ENCODE measurements at places on chromosomes 6 and 20.

DNA sequence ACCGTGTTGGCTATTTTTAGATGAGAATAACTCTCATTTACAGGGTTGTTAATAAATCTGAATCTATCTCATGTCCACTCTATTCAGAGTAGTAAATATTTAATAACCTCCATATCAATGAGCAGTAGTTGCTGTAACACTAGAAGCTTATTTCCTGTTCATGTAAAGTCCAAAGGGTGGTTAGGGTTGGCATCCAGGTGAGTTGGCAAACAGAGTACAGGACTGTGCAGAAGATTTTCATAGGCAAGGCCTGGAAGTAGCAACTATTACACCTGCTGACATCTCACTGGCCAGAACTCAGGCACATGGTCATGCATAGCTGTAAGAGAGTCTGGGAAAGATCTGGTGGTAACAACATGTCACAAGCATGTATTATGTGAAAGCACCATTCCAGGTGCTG, 147.5 kb downstream of the PHF3 start:
- no peak for DNase-seq

DNA sequence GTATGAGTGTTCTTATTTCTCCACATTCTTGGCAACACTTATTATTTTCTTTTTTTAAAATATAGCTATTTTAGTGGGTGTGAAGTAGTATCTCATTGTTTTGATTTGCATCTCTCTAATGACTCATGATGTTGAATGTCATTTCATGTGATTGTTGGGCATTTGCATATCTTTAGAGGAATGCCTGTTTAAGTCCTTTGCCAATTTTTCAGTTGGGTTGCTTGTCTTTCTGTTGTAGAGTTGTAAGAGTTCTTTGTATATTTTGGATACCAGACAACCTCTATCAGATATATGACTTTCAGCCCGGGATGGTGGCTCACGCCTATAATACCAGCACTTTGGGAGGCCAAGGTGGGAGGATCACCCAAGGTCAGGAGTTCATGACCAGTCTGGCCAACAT, 5.1 kb upstream of the POPDC3 start:
- no peak for DNase-seq

- no peak for DNase-seq
Observed at GRCh38 chr6:152356662-152357061, 280.5 kb downstream of the SYNE1 start.

- DNase-seq = no peak
Observed at GRCh38 chr6:1884313-1884712, 274.6 kb downstream of the FOXC1 start.

- no peak for DNase-seq
Observed at GRCh38 chr6:43778131-43778855, 8.3 kb downstream of the VEGFA start.

GRCh38 chr6:132587424-132587823, 2.1 kb downstream of the TAAR5 start:
- DNase-seq = no peak

DNA sequence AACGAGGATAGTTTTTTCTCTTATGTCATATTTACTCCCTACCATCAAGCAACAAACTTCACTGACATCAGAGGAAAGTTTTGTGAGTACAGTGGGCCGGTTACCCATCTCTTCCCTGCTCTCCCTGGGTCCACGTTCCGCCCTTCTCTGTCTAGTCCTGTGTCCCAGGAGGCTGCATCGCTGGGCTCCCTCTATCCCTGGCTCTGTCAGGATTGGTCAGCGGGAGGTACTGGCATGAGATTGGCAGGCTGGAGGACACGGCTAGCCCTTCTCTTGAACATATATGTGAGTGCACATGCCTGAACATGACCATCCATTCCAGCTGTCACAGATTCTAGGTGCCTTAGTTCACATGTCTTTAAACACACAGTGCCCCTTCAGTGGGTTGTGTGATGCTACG, 30.3 kb upstream of the TMEM181 start:
- no peak for DNase-seq

- DNase-seq = no peak
Observed at GRCh38 chr6:45658400-45658799, 280.7 kb upstream of the SUPT3H start.

DNA sequence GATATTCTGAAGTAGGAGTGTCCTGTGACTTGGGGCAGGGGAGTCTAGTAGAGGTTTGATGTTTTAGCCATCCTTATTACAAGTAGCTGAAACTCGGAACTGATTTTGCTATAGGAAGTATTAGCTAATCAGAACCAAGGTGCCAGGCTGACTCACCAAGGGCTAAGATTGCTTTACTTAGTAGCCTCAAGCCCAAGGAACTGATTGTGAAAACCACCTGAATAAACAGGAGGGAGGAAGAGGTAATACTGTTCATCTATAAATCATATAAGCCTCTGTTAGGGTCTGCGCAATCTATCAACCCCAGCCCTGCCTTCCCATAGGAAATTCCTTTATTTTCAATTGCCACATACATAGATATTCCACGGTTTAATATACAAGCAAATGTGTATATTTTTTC, 54.4 kb downstream of the GNAS start:
- no peak for DNase-seq

DNA sequence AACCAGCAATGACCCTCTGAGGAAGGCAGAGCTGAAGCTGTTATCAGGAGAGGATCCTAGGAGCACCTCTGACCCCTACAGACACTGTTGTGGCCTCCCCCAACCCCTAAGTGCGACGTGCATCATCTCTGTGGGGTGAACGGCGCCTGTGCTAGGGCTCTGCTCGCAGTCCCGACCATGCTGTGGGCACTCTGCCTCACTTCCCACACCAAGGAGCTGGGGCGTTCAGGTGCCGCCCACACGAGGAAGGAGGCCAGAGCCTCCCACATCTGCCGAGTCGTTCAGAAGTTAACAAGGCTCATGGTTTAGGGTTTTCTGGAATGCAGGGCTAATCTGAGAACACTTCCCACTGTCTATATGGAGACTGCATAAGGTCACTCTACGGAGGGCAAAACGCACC, 62.1 kb downstream of the GINS1 start:
- DNase-seq = no peak

DNA sequence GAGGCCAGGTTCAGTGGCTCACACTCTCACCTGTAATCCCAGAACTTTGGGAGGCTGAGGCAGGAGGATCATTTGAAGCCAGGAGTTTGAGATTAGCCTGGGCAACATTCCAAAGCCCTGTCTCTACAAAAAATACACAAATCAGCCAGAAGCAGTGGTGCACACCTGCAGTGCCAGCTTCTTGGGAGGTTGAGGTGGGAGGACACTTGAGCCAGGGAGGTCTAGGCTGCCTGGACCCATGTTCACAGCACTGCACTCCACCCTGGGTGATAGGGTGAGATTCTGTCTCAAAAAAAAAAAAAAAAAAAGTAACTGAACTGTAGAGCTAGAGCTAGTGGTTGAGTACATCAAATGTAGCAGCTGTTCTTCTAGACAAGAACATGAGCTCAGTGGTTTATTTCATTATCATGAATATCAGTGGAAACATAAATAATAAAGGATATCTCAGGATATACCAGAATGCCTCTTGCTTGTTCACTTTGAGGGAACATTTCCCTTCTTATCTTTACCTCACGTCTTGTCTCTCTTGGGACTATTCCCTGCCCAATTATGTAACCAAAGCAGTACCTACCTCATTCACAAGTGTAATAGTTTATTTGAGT, 17.6 kb downstream of the NANP start:
- DNase-seq = no peak

DNA sequence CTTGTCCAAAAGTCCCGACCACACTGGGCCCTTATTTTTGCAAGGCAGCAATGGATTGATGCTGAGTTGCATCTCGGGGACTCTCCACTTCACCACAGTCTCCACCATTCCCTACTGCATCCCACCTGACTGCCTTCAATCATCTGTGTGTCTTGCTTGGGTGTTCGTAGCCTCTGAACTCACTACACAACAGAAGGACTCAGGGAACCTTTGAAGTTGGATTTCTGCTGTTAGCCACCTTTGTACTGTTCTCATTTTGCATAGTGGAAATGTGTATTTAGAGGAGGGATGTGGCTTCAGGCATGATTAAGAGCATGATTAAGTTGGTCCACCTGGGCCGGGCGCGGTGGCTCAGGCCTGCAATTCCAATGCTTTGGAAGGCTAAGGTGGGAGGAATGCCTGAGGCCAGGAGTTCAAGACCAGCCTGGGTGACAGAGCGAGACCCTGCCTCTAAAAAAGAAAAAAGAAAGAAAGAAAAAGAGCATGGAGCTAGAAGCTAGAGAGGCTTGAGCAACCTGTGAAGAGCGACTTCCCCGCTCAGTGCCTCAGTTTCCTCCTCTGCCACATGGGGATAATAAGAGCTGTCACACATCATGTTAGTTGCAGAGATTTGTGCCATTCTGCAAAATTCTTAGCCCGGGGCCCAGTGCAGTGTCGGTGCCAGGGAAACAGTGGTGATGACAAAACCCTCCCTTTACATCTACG, 121.3 kb upstream of the PTPN1 start:
- no peak for DNase-seq

GRCh38 chr20:47751449-47751848, 33.8 kb downstream of the SULF2 start:
- DNase-seq = no peak

DNA sequence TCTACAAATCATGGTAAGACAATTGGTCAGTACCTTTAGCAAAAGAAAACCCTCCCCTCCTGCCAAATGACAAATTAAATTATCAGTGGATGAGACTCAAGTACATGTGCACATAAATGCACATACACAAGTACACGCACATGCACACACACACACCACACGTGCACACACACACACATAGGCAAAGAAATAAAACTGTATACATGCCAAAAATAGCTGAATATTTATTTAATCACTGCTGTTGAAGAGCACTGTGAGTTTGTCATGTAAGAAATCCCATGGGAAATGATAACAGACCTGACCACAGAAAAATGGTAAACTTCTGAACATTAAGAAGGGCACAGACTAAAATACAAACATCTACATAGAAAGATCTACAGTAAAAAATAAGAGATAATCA, 46.6 kb upstream of the TNFAIP3 start:
- DNase-seq = no peak

GRCh38 chr6:90098001-90098531, 198.6 kb downstream of the BACH2 start:
- no peak for DNase-seq

DNA sequence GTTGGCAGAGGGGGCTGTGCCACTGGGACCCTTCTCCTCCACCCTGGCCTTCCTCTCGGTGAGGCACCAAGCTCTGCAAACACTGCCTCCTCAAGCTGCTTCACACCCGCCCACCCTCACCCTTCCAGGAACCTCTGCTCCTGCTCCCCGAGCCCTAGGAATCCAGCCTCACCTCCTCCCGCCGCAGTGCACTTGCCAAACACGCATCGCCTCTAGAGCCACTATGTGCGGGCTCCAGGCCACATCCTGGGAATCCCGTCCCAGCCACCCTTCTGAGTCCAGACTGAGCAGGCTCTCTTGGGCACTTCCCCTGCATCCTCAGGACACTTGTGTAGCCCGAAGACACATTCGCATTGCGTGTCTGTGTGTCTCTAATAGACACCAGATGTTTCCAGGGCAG, 18.5 kb downstream of the PSMG4 start:
- DNase-seq = no peak

DNA sequence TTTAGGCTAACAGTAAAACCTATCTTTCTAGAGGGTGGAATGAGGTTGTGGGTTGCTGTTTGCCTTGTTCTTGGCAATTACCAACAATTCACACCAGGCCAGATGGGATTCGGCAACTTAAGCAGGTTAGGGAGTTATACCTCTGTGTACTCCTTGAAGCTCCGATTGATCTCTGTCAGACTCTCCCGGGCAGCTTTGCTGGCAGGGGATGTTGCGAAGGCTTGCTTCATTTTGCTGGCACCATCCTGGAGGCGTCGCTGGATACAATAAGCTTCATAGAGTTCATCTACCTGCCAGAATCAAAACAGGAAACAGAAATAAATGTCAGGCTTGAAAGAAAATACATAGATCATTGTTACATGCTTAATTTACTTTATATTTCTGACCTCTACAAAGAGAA, 66.4 kb upstream of the ARMH2 start:
- no peak for DNase-seq

DNA sequence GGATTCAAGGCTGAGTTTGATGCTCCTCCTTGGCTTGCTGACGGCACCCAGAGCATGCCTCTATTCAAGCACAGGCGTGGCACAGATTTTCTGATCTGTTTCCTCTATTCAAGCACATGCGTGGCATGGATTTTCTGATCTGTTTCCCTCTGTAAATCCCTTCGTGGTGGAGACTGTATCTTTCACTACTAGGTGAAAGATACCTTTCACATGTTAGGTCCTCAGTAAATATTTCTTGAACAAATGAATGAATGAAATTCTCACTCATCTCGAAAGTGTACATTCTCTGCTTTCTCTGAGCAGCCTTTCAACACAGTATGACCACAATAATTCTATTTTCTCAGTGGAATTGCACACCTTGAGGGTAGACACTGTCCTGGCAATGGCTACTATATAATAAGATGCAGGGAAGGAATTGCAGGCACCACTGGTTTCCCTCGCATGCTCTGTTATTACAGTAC, 72.6 kb upstream of the F13A1 start:
- DNase-seq = no peak

- DNase-seq = no peak
Observed at GRCh38 chr6:3341467-3341866, 82.7 kb downstream of the PSMG4 start.

GRCh38 chr6:42555477-42556457, 8.1 kb upstream of the UBR2 start:
- DNase-seq = no peak

GRCh38 chr6:30041221-30041620, 19.8 kb upstream of the POLR1H start:
- no peak for DNase-seq

DNA sequence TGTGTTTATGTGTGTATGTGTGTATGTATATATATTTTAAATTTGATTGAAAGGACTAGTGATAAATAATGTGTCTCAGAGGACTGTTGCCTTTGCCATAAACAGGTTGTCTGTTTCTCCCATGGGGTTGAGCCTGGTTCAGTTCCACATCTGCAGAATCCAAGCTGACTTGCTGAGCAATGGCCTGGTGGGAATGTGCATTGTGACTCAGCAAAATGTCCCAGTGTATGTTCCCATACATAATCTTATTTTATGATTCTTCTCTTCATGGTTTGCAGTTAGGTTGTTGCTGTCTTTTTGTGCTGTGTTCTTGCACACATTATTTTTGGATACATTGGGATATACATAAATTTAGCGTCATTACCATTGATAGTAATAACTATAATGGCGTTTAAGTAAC, 115.6 kb upstream of the SLC24A3 start:
- no peak for DNase-seq

GRCh38 chr6:41780551-41781365, at the start of gene PRICKLE4:
PRICKLE4 (plus strand) TSS chr6:41780782; CDS start chr6:41783474, 2,692 bp downstream.
- DNase-seq = no peak

GRCh38 chr6:144152334-144152900, 2.1 kb downstream of the STX11 start:
- no peak for DNase-seq

DNA sequence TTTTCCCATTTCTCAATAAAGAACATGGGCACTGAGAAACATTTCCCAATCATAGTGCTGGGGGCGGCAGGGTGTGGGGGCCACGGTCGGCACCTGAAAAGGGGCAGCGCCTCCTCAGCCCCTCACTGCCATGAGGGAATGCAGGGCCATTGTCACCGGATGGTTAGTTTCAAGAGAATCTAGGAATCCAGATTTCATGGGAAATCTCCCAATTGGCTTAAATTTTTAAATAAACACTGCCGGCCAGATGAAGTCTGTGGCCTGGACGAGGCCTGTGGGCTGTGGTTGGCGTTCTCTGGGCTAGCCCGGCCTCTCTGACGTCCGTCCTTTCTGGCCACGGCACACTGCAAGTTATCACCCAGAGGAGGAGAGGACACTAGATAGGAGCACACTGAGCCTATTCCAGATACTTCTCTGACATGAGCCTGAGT, 25.6 kb downstream of the MANBAL start:
- DNase-seq = no peak

GRCh38 chr20:46031701-46032254, 2.8 kb downstream of the SLC12A5 start:
- DNase-seq = no peak
